ENCODE measurements at places on chromosomes 4 and X.

- DNase-seq: no peak
These were observed 128.2 kb upstream of the INPP4B start for GRCh38 chr4:142974328-142974727.

- no peak for DNase-seq
These were observed 869.1 kb upstream of the GRID2 start for GRCh38 chr4:91434631-91435030.

GRCh38 chrX:15471028-15471427 is 22.1 kb downstream of the PIR start:
- DNase-seq: peak; percentile 84

DNA sequence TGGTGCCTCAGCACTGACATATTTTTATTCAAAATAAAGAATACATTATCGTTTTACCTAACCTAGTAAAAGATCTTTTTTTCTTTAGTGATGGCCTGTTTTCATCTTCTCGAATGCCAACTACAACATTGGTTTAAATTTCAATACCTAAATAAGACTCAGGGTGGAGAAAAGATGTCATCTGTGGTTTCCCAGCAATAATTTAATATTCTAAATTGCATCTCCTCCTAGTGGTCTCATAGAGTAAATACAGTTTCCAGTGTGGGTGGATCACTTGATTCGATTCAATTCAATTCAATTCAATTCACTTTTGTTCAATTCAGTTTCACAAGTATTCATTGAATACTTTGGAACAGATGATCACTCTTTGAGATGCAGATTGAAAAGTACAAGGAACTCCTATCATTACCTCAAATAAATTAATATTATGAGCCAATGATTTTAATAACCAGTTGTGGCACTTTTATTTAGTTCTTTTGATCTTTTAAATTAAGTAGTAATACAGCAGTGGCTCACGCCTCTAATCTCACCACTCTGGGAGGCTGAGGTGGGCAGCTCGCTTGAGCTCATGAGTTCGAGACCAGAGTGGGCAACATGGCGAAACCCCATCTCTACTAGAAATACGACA is 427.2 kb downstream of the FAT4 start:
- peak; percentile 6 for DNase-seq

DNA sequence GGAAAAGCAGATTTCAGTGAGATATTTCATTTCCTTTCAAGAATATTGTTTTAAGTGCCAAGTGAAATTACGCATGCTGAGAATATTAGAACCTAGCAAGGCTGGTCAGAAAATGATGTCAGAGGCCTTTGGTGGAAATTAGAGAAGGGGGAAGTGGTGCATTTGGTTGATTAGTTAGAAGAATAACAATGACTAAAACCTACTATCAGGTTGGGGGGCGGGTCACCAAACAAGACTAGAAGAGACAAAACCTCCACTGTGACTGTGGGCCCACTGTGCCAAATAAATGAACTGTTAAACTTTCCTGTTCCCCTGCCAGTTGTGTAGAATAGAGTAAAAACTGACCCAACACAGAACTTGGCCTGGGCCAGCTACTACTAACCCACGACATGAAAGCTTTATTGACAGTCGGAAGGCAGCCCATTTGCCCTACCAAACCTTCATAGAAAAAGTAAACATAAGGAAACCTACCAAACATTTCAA is 2.9 kb downstream of the RAPGEF2 start:
- DNase-seq: peak; percentile 63

- no peak for DNase-seq
These were observed 834 bp downstream of the PNCK start for GRCh38 chrX:153672531-153673427.

DNA sequence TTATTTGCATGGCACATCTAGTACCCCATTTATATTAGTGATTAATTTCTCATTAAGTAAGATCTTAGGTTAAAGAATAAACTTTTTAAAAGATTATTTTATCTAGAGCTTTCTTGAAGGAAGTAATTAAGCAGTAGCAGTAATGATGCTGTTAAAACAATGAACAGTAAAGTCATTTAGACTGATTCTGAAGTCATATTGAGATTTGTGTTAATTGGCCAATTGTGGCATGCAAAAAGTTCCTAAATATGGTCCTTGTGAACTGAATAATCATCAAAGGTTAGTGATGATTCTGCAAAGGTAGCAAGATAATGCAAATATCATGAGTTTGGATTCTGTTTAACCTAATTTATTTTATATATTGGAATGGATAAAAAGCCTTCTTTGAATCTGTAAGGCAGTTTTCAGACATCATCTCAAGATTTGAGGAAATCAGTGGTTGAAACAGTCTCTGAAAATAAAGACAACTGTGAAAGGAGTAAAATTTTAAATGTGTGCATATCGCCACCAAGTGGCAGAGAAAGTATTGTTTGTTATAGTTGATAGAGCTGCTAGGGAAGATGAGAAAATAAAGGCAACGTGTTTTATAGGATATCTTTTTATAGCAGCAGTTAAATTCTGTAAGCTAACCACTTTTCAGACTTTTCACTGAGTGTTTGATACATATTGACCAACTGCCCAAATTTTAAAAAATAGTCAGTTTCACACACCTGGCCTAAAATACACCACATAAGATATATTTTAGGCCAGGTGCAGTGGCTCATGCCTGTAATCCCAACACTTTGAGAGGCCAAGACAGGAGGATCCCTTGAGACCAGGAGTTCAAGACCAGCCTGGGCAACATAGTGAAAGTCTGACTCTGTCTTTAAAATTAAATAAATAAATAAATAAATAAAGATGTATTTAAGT is 79.6 kb downstream of the CCKAR start:
- DNase-seq: peak; percentile 67

- DNase-seq: no peak
These were observed 131.3 kb downstream of the GUCY2F start for GRCh38 chrX:109350551-109350950.

DNA sequence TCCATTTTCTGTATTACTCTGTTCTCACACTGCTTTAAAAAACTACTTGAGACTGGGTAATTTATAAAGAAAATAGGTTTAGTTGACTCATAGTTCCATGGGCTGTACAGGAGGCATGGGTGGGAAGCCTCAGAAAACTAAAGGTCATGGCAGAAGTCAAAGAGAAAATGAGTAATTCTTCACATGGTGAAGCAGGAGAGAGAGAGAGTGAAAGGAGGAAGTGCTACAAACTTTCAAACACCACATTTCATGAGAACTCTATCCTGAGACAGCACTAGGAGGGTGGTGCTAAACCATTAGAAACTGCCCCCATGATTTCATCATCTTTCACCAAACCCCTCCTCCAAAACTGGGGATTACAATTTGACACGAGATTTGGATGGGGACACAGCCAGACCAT is 108.0 kb upstream of the PBDC1 start:
- no peak for DNase-seq

- no peak for DNase-seq
These were observed 27.8 kb downstream of the COPS4 start for GRCh38 chr4:83062739-83063138.

DNA sequence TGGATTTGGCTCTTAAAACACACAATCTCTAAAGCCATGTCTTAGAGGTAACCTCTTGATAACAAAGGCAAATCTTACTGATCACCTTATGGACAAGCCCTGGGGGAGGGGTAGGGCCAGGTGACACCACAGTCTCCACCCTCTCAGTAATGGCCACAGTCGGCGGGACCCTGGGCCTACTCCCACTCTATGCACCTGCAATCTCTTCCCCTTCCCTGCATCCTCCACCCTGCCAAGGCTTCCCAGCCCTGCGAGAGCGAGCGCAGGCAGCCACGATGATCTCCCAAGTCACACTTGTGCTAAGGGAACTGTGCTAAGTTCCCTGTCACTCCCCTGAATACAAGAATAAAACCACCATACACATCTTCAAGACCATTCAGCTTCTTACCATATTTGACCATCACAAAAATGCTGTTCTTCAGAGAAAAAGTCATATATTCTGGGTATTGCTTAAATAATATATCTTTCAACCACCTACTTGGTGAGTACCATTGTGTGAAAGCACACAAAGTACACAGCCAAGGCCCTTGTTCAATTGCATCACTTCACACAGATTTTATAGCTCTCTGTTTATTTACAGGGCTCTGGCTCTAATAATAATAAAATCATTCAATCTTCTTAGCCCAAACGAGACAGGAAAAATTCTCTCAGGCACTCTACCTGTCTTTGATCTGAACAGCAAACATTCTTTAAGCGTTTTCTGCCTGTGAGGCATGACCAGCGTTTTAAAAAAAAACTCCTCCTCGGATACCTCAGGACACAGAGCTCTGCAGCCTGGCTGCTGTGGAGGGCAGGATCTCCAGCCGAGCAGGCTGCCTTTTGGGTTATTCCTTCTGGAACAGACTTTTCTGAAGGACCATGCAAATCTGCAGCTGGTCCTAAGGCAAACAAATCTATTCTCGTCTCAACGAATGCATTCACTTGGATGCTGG is 115.7 kb upstream of the MAP3K15 start:
- no peak for DNase-seq

GRCh38 chr4:115152081-115152480 is 38.7 kb upstream of the NDST4 start:
- DNase-seq: no peak

DNA sequence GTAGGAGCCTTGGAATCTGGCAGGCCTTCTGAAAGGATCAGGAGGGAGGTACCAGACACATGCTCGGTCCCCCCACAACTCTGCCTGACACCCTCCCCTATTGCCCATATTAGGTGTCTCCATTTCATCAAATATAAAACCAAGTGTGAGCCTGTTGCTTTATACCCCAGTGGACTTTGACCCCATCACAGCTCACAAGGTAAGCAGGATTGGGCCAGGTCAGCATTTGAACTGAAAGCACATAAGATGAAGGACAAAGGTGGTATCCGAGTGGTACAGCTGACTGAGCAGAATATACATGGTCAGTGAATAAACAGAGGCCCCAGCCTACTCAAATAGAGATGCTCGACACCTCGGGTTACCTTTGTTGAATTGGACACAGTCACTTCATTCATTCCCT is 20.0 kb downstream of the SLC25A43 start:
- no peak for DNase-seq

- no peak for DNase-seq
These were observed 13.3 kb downstream of the CNOT6L start for GRCh38 chr4:77805840-77806239.

DNA sequence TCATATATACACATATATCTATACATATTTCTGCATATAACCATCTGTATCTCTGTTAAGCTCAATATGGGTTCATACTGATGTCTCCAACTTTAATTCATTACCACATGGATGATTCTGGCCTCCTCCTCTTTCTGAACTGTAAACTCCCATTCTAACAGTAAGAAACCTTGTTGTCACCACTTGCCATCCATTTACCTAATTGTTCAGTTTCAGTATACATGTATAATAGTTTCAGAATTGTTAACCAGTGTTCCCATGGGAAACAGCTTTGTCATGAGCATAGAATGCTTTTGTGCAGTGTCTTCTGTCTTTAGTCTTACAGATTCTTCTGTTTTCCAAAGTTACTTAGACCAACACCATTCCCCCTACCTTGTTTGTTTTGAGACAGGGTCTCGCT is 35.9 kb downstream of the SLC9A6 start:
- no peak for DNase-seq

DNA sequence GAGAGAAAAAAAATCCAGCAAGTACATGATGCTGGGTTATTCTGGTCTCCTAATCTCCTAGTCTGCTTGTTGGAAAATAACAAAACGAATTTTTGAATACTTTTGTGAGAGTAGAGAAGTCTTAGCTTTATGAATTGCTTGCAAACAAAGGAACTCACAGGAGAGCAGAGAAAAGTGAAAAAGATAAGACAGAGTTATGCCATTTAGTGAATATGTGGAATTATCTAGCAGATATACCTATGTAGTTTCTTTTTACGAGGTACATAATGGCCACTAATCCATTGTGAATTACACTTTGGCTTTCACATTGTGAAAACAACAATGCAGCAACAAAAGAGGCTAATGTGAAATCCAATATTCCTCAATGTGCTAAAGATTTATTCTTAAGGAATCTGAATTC is 226.7 kb downstream of the NDST4 start:
- no peak for DNase-seq

GRCh38 chr4:67161311-67161710 is 384.0 kb downstream of the CENPC start:
- no peak for DNase-seq

GRCh38 chr4:100581337-100581736 is 63.5 kb upstream of the EMCN start:
- no peak for DNase-seq

DNA sequence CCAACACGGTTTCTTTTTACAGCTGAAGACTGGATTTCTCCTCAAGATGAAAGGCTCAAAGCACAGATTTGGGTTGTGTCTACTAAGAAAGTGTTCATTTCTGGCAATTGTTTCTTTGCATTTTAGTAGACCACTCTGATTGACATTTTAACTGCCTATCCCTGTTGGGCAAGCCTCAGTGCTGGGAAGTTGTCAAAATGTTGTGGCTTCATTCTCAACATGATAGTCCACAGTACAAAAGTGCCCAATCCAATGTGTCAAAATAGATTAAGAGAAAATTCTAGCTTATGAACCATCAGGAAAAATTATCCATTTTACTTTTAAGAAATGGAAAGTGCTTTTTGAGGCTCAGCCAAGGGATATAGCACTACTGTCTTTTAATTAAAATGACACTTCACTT is 323.9 kb upstream of the PRPS2 start:
- no peak for DNase-seq

DNA sequence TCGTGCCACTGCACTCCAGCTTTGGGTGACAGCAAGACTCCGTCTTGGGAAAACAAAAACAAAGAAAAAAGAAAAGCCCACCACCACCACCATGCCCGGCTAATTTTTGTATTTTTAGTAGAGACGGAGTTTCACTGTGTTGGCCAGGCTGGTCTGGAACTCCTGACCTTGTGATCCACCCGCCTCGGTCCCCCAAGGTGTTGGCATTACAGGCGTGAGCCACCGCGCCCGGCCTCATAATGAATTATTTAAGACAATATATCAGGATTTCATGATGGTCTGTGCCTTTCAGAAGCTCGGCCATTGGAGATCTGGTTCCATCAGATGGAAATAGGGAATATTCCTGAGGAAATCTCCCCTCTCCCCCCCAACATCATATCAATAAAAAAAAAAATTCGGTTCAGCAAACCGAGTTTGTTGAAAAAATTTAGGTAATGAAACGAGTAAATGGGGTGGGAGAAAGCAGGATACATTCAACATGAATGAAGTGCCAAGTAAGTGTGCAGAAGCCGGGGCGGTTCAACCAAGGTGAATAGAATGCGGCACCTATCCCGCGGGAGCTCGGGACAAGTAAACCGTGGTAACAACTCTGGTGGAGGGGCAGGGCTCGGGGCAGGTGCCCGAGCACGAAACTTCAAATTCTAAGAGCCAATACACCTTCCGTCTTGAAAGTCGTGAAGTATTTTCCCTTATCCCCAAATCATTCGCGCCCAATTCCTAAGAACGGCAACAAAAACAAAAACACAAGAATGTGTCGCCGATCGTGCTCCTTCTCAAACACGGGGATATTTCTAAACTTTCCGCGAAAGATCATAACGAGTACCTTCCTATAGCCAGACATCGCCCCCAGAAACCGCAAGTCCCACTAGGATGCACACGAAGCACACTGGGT is 773 bp upstream of the TXLNG start:
- no peak for DNase-seq

Measured in erythroblast (primary cell).